ENCODE measurements at places on chromosomes 13 and 19. TPM values are rescaled to one million over a fixed set of nuclear protein-coding genes. Genes with fewer than 3 reads are reported as not detected.
A peak's percentile ranks its signal among the peaks of the same experiment; 100 is the strongest.

Gene SYCN
- total RNA-seq: not detected

GRCh38 chr13:36801035-36801434 is 18.0 kb upstream of the RFXAP start:
- peaks cover 18% of the 10 kb centered on the region for H3K27me3 ChIP-seq
- no peaks in the 10 kb centered on the region for H3K4me1 ChIP-seq
- no peak overlapping the region for H3K4me3 ChIP-seq
- no peak overlapping the region for H3K27ac ChIP-seq

- H3K4me1 ChIP-seq: peaks cover 36% of the 10 kb centered on the region
- no peak for DNase-seq
- H3K4me3 ChIP-seq: no peak overlapping the region
- H3K36me3 ChIP-seq: no peaks in the 10 kb centered on the region
- peaks cover 41% of the 10 kb centered on the region for H3K27me3 ChIP-seq
Measured at GRCh38 chr19:40228346-40228745, 1.9 kb upstream of the CCNP start.

DNA sequence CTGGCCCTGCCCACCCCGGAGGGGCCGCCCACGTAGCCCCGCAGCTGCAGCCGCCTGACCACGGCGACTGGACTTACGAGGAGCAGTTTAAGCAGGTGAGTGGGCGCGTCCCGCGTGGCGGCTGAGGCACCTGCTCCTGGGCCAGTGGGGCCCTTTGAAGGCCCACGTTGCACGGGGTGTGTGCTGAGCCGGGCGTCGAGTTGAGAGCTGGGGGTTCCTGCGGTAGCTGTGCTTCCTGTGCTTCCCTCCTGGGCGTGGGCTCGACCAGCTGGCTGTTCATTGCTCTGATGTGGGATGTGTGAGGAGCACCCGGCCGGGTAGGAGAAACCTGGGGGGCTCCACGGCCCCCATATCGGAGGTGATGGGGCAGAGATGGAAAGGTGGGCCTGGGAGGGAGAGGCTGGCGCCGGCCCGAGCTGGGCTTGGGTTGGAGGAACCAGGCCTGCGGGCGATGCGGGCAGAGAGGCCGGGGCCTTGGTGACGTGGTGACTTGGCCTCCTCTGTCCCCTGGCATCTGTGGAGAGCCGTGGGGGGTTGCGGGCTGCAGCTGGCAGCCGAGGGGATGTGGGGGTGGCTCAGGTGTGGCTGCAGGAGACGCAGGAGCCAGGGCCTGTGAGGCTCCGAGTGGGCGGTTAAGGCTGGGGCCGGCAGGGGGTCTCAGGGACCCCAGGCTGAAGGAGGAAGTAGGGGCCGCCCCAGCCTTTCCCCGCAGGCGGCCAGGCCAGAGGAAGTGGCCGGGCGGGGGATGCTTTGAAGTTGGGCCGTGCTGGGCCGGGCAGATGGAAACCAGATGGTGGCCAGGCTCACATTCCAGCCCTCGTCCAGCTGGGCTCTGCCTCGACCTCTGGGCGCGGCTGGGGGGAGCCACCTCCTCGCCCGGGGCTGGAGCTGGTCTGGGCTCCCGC is 7.1 kb downstream of the ARID3A start:
- H3K27ac ChIP-seq: no peak overlapping the region
- peak; percentile 52 for DNase-seq

- H3K27me3 ChIP-seq: peaks cover 33% of the 10 kb centered on the region
- no peak overlapping the region for H3K27ac ChIP-seq
- peaks cover 5% of the 10 kb centered on the region for H3K4me1 ChIP-seq
- DNase-seq: no peak
- H3K4me3 ChIP-seq: peak overlapping the region; percentile 72
Measured at GRCh38 chr13:24541127-24541475, 28.5 kb upstream of the PARP4 start.

DNA sequence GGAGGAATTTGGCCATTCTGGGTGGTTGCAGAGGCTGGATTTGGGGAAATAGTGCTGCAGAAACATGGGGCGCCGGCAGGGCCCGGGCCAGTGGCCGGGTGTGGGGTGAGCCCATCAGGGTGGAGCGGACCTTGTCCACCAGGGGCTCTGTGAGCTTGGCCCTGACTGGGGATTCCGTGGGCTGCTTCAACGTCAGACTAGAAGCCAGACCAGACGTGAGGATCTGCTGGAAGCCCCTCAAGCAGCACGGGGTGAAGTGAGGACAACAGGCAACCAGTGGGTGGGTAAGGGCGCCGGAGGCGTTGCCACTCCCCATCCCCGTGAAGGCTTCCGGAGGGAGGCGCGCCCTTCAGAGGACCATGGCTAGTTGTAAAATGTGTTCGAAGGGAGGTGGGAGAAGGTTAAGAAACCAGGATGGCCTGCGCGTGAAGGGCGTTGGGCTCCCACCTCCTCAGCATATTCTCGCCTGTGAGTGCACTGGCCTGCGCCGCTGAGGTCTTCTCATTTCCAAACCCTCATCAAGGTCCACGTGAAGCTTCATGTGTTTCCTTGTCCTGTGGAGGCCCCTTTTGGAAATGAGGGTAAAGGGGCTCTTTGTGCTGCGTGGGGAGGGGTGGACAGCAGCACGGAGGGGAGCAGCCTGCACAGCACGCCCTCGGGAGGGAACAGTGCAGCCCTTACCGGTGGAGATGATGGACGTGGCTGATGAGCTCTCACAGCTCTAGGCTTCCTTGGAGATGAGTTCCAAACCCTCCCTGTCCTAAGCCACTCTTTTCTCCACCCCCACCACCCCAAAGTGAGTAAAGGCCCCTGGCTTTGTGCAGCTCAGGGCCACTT is 8.3 kb downstream of the TEX29 start:
- no peaks in the 10 kb centered on the region for H3K27me3 ChIP-seq
- peaks cover 4% of the 10 kb centered on the region for H3K4me1 ChIP-seq
- no peak for DNase-seq
- H3K27ac ChIP-seq: no peak overlapping the region

All from activated CD4-positive, alpha-beta T cell treated with anti-CD3 and anti-CD28 coated beads for 36 hours (primary cell).